ENCODE measurements at places on chromosomes 11 and 22.

GRCh38 chr11:63770763-63771162 lies 2.2 kb upstream of the ZFTA start:
- DNase-seq: no peak

GRCh38 chr11:14312736-14313438 lies 46.1 kb downstream of the RRAS2 start:
- DNase-seq: no peak

GRCh38 chr11:63099555-63099954 lies 44.5 kb downstream of the SLC22A24 start:
- DNase-seq: no peak

DNA sequence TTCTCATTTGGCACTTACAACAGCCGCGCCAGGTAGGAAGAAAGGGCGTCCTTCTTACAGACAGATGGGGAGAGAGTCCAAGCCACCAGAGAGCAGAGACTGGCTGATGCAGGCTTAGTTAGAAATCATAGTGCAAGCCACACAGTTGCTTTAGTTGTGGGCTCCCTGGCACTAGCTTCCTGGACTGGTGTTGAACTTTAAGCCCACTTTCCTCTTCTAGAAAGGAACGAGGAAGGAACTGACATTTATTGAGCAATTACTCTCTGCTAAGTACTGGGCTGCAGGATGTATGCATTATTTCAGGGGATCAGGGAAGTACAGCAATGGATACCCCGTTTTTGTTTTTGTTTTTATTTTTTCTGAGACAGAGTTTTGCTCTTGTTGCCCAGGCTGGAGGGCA lies 3.0 kb downstream of the BACE1 start:
- DNase-seq: no peak

GRCh38 chr11:72673284-72673942 lies 809 bp downstream of the PDE2A start:
- DNase-seq: no peak

- DNase-seq: no peak
Observed at GRCh38 chr22:22953791-22954190, 66.2 kb downstream of the IGLL5 start.

- no peak for DNase-seq
Observed at GRCh38 chr11:119198925-119199324, 7.2 kb upstream of the CBL start.

- no peak for DNase-seq
Observed at GRCh38 chr11:71407356-71407755, 40.8 kb downstream of the DHCR7 start.

DNA sequence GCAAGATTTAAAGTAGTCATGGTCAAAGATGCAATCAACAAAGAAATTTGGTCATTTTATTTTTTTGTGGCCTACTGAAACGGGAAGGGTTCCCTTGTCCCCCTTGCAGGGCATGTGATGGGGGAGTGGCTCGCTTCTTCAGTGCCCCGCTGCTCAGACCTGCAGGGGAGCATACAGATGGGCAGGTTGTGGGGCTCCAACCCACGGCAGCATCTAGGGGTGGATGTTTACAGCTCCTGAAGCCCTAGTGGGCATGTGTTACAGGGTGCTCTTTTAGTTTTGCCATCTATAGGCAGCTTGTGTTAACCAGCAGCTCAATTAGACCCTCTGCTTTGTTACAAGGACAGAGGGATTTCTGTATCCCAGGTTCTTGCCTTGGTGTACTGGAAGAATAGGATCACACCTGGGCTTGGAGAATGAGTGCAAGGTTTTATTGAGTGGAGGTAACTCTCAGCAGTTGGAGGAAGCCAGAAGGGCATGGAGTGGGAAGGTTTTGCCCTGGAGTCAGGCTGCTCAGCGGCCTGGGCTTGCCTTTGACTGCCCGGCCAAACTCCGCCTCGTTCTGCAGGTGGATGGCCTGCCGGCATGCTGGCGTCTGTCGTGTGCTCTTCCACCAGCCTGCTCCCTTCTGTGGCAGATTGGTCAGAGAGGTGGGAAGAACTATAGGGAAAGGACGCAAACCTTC lies 9.4 kb downstream of the GSTP1 start:
- DNase-seq: no peak

- DNase-seq: no peak
Observed at GRCh38 chr11:70497536-70498075, 99.3 kb downstream of the CTTN start.

DNA sequence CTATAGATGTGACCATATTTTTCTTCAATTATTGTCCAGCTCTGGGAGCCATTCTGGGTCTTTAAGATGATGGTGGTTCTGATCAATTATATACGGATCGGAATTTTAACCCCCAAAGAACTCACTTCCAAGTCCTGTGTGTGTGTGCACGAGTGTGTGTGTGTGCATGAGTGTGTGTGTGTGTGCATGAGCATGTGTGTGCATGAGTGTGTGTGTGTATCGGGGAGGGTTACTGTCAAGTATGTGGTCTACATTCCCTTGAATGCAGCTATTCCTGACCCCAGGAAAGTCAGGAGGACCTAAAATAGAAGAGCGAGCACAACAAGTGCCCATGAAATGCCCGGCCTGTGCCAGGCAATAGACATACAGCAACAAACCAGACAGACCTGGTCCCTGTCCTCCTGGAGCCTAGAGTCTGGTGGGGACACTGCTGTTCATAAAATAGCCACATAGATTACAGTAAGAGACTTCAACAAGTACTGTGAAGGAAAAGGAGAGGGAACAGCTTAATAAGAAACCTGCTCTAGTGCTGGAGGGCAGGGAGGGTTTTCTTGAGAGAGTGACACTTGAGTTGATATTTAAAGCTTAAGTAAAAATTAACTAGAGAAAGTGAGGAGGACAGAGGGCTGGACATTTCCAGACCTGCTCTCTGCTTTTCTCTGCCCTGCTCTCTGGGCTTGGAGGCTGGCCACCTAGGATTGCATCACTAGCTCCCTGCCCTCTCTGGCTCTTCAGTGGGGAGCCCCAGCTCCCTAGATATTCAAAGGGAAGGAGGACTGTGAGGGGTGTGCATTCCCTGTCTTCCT lies 66.1 kb upstream of the SPON1 start:
- no peak for DNase-seq

DNA sequence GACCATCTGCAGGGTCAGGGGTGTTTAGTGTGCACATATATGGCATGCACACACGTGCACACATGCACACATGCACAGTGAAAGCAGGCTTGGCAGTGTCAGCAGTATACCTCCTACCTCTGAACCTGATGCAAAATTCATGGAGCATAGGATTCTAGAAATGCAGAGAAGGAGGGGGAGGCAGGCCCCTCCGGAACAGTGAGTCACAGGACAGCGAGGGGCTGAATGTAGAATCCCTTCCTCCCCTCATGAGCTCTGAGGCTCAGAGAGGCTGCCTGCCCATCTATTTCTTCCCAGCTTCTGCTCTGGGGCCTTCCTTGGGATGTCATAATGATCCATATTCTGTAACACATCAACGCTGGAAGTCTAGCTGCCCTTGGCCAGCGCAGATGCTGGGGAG lies 66.7 kb upstream of the NECTIN1 start:
- no peak for DNase-seq
